Aorta (tissue), 5 donors: ENCODE measurements at places on chromosomes 2 and 18.

DNA sequence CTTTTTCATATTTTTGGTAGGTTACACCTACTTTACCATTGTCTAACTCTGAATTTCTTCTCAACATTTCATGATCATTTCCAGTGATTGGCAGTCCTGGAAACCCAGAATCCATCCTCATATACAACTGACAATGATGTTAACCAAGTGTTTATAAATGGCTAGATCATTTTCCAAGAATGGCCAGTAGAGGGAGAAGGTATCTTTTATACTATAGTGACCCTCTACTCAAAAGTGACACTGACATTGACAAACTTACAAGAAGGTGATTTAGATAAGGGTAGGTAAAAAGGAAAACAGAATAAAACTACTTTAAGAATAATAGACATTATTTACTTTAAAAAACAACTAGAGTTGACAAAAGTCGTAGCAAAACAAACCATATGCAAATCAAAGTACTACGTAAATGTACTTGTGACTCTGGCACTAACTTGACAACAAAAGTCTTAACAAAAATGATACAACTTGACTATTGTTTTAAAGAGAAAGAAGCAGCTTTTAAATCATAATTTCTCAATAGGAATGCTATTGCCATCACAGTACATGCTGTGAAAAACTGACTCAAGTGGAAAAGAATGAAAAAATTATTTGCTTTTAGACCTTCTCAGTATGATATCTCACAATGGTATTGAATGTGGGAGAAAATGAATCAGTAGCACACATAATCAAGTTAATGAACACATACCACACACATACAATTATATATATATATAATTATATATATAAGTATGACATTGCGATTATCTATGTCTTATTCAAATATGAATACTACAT is 76.6 kb upstream of the GRB14 start:
- DNase-seq: no peak

- no peak for DNase-seq
These were observed 1455.5 kb upstream of the ZEB2 start for GRCh38 chr2:145975406-145975805.

DNA sequence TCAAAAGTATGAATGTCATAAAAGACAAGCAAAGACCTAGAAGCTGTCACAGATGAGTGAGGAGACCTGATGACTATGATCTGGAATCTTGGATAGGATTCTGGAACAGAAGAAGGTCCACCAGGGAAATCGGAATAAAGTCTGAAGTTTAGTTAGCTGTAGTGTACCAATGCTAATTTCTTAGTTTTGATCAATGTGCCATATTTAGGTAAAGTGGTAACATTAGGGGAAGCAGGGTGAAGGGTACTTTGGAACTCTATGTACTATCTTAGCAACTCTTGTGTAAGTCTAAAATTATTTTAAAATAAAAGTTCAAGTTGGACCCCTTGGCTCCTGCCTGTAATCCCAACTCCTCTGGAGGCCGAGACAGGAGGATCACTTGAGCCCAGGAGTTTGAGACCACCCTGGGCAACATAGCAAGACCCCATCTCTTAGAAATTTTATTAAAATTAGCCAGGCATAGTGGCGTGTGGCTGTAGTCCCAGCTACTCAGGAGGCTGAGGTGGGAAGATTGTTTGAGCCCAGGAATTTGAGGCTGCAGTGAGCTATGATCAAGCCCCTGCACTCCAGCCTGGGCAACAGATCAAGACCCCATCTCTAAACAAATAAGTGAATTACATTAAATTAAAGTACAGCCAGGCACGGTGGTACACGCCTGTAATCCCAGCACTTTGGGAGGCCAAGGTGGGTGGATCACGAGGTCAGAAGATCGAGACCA is 35.9 kb upstream of the EFHD1 start:
- peak; percentile 13 for DNase-seq

GRCh38 chr2:7417845-7418742 is 500.9 kb downstream of the RNF144A start:
- no peak for DNase-seq

- no peak for DNase-seq
These were observed 26.1 kb downstream of the SLC39A10 start for GRCh38 chr2:195683174-195683573.

GRCh38 chr2:232316461-232317330 is 61.9 kb upstream of the ALPP start:
- peak; percentile 59 for DNase-seq

- no peak for DNase-seq
These were observed 96.3 kb upstream of the B3GNT2 start for GRCh38 chr2:62099523-62100175.

DNA sequence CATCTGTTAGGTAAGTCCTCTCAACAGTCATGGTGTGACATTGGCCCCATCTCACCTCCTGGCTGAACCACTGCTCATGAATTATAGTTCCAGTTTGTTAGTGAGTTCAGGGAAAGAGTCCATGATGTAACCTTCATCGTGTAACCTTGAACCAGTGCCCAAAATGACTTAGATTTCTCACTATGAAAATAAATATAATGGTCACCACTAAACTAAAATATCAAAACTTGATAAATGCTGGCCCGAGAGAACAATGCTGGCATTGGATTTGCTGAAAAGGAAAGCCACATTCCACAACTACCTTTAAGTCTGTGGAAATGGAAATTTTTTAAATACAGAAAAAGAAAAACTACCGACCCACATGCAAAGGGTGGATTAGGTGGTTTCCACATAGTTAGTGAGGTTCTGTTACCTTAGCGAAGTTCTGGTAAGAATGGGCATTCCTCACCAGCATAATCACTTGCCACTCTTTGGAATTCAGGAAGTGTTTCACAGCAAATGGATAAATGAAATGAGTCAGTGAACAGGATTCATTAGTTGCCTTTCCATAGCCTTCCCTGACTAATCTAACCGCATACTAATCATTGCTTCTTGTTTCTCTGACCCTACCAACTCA is 133.9 kb upstream of the CTAGE1 start:
- no peak for DNase-seq

DNA sequence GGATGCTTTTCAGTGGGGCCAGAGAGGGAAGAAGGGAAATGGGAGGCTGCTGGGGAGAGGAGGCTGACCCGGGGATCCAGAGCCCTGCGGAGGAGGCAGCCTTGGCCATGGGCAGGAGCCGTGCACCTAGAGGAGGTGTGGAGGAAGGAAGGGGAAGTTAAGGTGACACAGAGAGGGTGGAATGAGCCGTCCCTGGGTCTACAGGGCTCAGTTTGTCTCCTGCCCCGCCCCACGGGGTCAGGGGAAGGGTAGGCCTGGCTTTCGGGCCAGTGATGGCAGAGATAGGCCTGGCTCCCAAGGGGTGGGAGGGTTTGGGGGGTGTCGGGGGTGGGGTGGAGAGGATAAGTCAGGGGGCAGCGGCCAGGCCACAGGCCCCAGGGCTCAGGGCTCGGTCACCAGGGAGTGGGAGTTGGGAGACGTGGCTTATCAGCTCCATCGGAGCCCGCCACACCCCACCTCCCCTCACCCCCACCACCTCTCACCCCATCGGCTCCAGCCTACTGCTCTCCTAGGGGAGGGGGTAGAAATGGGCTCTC is 39.5 kb upstream of the NOTO start:
- no peak for DNase-seq

- DNase-seq: no peak
These were observed 115.9 kb upstream of the TANK start for GRCh38 chr2:161044095-161044865.

- DNase-seq: no peak
These were observed 109.6 kb upstream of the CDC42EP3 start for GRCh38 chr2:37781028-37781427.

- DNase-seq: peak; percentile 65
These were observed 276.9 kb upstream of the CHAC2 start for GRCh38 chr2:53490659-53491058.

DNA sequence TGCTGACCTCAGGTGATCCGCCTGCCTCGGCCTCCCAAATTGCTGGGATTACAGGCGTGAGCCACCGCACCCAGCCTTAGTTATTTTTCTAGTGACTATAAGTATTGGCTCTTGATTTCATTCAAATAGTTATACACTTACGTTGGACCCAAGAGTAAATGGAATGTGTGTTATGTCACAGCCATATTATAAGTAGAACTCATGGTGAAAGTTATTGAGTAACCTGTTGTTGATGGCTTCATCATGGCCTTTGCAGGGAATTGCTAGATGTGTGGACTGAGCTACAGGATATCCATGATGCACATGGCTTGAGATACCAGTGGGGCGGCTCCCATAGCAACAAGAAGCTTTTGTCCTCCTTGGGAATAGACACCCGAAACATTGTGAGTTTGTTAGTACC is 44.7 kb downstream of the AFTPH start:
- no peak for DNase-seq

GRCh38 chr2:185806783-185807182 is 68.2 kb downstream of the FSIP2 start:
- DNase-seq: no peak

DNA sequence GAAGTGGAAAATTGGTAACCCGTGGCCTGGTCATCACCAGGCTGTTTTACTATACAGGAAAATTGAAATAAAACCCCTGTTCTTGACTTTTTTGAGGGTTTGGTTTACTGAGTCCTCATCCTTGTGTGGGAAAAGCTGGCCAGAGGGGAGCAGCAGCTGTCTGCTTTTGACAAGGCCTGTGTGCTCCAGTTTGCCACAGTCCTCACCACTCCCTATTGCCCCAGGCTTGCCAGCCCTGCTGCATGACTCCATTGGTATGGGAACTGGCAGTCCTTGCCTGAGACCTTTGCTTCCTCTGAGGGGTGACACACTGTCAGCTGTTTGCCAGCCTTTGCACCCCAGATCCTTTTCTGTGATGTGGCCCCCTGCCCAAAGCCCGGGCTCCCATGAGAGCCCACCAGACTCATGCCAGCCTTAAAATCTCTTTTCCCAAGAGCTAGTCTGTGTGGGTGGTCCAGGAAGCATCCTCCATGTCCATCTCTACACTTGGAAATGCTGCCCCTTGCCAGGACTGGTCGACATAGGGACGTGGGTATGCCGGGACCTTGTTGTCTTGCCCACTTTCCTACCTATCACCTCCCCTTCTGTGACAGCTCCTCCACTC is 39.0 kb downstream of the GLI2 start:
- DNase-seq: peak; percentile 14

DNA sequence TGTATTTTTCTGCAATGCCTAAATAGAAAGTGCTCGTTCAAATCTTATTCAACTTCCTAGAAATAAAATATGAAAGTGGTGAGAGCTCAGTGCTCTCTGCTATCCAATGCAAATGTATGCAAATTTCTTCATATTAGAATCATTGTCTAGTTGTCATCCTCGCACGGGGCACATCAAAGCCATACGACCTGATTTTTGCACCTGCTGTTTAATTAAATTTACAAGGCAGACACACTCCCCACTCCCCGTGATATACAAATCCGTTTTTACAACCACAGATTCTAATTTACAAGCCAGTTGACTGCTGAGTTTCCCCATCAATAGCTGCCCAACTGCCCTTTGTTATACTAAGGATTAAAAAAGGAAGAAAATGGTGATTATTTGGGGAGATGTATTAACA is 284.6 kb downstream of the RNF144A start:
- no peak for DNase-seq

- DNase-seq: peak; percentile 68
These were observed 26.7 kb upstream of the ALLC start for GRCh38 chr2:3631161-3631850.

DNA sequence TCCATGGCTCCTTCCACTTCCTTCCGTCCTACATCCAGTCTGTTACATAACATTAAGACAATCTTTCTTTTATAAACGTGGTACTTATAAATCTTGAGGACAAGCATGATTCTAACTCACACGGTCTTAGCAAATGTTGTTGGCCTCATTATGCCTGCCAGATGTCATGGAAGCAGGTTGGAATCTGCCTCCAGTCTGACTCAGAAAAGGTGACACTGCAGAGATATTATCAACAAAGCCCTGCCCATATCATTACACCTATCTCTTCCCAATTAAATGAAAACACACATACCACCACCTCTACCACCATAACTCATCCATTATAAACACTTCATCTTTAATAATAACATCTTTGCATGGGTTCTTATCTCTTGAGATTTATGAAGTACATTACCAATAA is 334.7 kb upstream of the CHAC2 start:
- DNase-seq: no peak

DNA sequence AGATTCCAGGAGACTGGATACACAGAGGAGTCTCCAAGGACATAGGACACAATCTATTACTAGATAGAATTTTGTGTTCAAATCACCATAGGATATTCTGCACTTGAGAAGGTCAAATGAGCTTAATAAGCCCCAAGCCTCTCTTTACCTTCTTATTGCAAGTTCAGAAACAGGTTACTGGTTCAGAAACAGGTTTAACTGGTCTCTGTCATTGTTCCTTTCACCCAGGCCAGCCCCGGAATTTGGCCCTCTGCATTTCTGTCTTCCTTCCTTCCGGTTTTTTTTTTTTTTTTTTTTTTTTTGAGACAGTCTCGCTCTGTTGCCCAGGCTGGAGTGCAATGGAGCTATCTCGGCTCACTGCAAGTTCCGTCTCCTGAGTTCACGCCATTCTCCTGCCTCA is 700.2 kb downstream of the EPHA4 start:
- DNase-seq: no peak

GRCh38 chr2:46776687-46777327 is 138.8 kb downstream of the MCFD2 start:
- no peak for DNase-seq

GRCh38 chr2:83916559-83916958 is 542.5 kb downstream of the SUCLG1 start:
- no peak for DNase-seq

DNA sequence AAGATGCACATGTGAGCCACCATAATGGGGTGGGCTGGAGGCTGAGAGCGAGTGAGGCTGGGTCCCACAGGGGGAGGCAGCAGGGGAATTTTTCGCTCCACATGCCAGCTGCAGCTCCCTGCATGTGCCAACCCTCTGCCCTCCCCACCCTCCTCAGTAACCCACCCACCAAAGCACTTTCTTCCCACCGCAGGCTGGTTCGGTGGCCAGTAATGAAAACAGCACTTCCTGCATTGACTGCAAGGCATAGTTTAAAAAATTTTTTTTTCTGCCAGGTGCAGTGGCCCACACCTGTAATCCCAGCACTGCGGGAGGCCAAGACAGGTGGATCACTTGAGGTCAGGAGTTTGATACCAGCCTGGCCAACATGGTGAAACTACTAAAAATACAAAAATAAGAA is 147.5 kb upstream of the TTC39C start:
- DNase-seq: no peak

DNA sequence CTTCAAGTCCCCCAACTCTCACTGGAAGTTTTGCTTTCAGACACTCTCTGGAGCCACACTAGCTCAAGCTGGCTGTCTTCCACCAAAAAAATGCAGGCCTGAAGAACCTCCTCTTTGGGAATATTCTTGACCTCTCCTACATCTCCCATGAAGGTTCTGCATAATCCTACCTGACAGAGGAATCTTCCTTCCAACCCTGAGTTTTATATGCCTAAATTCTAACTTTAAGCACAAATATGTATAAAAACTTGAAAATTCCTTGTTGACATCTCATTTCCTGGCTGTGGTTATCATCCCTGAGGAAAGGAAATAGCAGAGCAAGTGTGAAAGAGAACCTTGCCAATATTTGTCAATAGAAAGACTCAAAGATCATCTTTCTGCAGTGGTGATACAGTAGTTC is 249.0 kb downstream of the LPIN1 start:
- no peak for DNase-seq

- no peak for DNase-seq
These were observed 11.1 kb upstream of the DLX1 start for GRCh38 chr2:172074254-172074653.

- DNase-seq: no peak
These were observed 108.4 kb downstream of the CAMKMT start for GRCh38 chr2:44470151-44470550.

GRCh38 chr18:45083226-45083855 is 402.7 kb downstream of the SETBP1 start:
- no peak for DNase-seq
